Natural killer cell treated with Interleukin-12 subunit alpha and Interleukin-12 subunit beta and Interleukin-15 and Interleukin-18, amount 100 ng/mL, for 72 hours (primary cell): ENCODE measurements at places on chromosomes 5 and 9. TPM values are rescaled to one million over a fixed set of nuclear protein-coding genes. Genes with fewer than 3 reads are reported as not detected.
A peak's percentile ranks its signal among the peaks of the same experiment; 100 is the strongest.

DNA sequence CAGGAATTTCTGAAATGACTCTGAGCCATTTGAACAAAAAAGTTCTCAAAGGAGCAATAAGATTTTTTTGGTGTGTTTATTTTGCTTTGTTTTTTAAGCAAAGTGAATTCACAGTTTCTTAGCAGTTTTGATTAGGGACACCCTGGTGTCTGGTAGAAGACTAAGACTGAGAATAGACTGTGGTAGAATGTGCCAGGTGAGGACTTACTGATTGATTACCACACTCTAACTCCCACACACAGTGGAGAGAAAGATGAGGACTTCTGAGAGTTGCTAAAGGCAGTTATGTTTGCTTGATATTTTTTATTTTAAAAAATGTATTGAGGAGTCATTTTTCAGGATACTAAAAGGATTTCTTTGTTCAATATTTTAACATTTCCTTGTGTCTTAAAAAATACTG, 175.1 kb downstream of the CD180 start:
- no peak for DNase-seq

The SHOC1 gene
- not detected for total RNA-seq

DNA sequence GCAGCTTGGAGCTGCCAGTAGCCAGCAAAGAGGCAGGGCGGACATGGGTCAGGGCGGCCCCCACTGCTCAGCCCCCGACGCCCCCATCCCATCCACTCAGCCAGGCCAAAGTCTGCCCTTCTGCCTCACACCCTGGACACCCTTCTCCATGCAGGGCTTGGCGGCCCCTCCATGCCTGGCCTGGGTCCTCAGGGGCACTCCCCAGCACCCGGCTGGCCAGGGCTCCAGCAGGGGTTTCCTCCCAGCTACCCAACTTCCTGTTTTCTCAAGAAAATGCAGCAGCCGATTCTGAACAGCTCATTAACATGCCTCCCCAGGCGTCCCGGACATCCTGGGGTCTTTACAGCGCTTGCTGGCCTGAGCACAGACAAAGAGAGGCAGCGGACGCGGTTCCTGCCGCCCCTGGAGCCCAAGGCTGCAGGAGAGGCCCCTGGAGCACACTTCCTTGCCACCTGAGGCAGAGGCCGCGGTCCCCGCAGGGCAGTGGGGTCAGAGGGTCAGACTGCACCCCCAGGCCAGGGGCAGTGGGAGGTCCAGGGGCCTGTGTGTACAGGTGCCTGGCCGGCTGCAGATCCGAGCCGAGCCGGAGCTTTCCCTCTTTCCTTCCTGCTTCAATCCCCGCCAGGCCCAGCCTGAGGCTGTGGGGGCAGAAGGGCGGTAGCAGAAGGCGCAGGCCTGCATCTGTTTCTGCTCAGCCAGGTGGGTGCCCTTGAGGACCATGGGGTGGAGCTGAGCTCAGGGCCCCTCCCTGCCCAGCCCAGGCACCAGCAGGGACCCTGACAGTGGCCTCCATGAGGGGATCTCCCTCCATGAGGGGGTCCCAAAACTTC, 18.7 kb upstream of the NRARP start:
- no peak for DNase-seq

- no peak for DNase-seq
Observed at GRCh38 chr5:66617991-66618768, 22.0 kb downstream of the MAST4 start.

The DIMT1 gene
- 40.4 TPM for total RNA-seq

- DNase-seq: peak; percentile 80
Observed at GRCh38 chr9:2016408-2017330, 1.5 kb downstream of the SMARCA2 start.

DNA sequence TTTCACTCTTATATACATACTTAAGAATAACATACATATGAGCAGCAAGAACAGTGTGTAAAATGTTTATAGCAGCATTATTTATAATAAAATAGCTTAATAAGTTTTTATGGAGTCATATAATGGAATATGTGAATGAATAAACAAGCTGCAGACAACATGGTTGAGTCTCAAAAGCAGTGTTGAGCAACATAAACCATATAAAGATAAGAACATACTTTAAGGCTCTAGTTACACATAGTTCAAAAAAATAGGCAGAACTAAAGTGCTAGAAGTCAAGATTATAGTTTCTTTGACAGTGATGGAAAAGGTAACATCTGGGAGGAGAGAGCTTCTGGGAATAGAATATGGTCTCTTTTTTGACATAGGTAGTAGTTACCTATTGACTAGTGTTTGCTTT, 53.7 kb upstream of the ADAMTS19 start:
- no peak for DNase-seq
